ENCODE measurements at places on chromosomes 1 and 21.

DNA sequence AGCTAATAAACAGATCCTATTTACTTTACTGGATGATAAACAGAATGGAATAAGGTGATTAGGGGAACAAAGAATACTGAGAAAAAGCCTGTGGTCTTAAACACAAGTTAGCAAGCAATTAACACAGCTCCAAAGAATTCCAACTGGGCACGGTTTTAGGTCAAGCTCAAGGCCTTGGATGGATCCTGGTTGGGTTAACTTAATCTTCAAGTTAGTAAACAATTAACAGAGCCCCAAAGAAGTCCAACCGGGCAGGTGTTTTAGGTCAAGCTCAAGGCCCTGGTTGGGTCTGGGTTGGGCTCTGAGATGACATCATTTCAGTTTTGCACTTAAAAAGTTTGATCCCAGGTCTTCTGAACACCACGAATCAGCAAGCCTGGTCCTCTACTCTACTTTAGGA lies 1086.3 kb upstream of the TMPRSS15 start:
- no peak for DNase-seq

- DNase-seq = no peak
Measured at GRCh38 chr1:47594627-47595026, 156.8 kb downstream of the FOXD2 start.

DNA sequence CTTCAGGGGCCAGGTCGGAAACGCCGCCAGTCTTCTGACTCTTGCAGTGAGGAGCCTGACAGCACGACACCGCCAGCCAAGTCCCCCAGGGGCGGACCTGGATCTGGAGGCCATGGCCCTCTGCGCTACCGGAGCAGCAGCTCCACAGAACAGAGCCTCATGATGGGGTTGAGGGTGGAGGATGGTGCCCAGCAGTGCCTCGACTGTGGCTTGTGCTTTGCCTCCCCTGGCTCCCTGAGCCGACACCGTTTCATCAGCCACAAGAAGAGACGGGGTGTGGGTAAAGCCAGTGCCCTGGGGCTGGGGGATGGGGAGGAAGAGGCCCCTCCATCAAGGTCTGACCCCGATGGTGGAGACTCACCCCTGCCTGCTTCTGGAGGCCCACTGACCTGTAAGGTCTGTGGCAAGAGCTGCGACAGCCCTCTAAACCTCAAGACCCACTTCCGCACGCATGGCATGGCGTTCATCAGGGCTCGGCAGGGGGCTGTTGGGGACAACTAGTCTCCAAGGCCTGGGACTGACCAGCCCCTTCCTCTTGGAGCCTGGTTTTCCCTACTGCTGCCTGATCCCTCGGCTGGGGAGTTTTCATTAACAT lies 8.7 kb downstream of the ZNF687 start:
- no peak for DNase-seq

- DNase-seq = no peak
Measured at GRCh38 chr1:205328476-205328875, 6.9 kb upstream of the NUAK2 start.

DNA sequence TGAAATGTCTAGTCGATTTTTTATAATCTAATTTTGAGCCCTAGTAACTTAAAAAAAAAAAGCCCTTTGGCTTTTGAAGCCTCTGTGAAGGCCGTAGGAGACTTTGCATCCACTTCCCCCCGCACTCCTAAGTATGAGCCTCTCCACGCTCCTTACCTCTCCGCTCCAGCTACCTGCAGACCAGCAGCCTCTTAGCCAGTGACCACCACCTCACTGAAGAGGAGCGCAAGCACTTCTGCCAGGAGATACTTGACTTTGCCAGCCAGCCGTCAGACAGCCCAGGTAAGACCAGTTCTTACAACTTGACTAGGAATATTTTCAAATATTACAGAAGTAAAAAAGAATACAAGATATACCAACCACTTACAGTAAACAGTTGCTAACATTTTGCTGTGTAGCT lies 27.4 kb upstream of the PWP2 start:
- DNase-seq = no peak

DNA sequence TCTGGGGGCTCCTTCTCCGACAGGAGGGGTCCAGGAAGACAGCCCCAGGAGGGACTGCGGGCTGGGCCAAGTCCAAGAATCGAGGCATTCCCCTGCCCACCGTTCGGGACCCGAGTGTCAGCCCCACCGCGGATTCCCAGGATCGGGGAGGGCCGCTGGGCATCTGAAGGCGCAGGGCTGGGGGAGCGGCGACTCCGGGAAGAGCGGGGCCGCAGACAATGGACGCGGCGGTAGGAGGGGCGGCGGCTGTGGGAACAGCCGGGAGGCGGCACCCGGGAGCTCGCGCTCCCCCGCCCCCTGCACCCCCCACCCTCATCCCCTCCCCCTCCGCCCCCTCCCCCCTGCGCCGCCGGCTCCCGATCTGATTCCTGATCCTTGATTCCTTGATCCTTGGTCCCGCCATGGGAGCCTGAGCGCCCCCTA lies at the start of gene VANGL2:
VANGL2 (plus strand) TSS at position 342 of the 423 bp plus-strand sequence. CDS start 15,274 bp downstream, outside the sequence.
- DNase-seq = no peak
